ENCODE measurements at places on chromosomes 1 and 21. TPM values are rescaled to one million over a fixed set of nuclear protein-coding genes. Genes with fewer than 3 reads are reported as not detected.

FCRL2 gene
- total RNA-seq, result not detected

GRHL3 gene
- 46.5 TPM for total RNA-seq

IL12RB2 gene
- 0.56 TPM for total RNA-seq

NBPF10 gene
- 0.09 TPM for total RNA-seq

PRAMEF5 gene
- not detected for total RNA-seq

RHD gene
- not detected for total RNA-seq

LAPTM5 gene
- 1.1 TPM for total RNA-seq

Data from airway epithelial cell (primary cell).